Germinal center (tissue), 1 donor: ENCODE measurements at places on chromosomes 12 and 14.

GRCh38 chr12:522692-523378 is 63.1 kb downstream of the B4GALNT3 start:
- DNase-seq: no peak

GRCh38 chr12:2348482-2348852 is 295.7 kb downstream of the CACNA1C start:
- DNase-seq: no peak

- no peak for DNase-seq
Measured at GRCh38 chr14:90168425-90169105, 87.8 kb upstream of the PSMC1 start.

- no peak for DNase-seq
Measured at GRCh38 chr14:24848102-24848790, 201.7 kb downstream of the STXBP6 start.

GRCh38 chr12:82479511-82479910 is 121.2 kb downstream of the METTL25 start:
- DNase-seq: no peak

DNA sequence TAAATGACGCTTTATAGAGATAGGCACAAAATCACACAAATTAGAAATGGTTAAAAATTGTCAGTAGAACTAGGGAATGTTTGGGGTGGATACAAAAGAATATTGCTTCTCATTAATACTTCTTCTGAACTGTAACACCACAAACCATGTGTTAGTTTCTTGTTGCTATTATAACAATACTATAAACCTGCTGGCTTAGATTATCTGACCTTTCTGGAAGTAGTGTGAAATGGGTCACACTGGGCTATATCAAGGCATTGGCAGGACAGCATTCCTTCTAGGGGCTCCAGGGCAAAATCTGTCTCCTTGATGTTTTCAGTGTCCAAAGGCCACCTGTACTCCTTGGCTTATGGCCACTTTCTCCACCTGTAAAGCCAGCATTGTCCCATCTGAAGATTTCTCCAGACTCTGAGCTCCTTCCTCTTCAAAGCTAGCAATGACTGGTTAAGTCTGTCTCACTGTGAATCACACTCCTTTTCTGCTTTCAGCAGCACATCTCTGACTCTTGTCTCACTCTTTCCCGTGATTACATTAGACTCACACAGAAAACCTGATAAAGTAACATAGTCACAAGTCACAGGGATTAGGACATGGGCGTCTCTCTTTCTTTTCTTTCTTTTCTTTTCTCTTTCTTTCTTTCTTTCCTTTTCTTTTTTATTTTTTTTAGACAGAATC is 86.3 kb downstream of the SLC15A4 start:
- DNase-seq: no peak

DNA sequence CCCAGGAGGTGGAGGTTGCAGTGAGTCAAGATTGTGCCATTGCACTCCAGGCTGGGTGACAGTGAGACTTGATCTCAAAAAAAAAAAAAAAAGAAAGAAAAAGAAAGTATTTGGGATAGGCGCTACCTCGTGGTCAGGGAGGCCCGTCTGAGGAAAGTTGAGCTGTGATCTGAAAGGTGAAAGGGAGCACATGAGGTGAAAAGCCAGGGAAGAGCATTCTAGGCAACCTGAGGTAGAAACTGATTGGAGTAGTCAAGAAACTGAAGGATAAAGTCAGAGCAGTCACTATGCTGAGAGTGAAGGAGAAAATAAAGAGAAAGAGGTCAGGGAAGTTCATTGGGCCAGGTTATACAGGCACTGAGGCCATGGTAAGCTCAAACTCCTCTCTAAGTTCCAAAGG is 7.7 kb downstream of the ANAPC5 start:
- DNase-seq: no peak

DNA sequence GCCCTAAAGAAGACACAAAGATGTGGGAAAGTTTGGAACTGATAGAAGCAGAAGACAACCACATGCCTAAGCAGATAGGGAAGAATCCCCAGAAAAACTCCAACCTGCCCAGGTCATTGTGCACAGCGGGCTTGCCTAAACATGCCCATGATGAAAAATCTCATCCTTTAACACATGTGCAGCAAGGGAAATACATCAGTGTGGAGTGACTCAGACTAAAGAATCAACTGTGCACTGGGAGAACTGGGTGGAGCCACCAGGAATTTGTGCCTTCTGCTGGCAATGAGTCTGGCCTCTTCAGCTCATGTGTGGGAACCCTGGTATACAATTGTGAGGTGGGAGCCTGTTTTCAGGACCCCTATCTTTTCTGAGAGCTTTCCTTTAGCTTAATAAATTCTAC is 398.5 kb downstream of the FSCB start:
- DNase-seq: no peak

DNA sequence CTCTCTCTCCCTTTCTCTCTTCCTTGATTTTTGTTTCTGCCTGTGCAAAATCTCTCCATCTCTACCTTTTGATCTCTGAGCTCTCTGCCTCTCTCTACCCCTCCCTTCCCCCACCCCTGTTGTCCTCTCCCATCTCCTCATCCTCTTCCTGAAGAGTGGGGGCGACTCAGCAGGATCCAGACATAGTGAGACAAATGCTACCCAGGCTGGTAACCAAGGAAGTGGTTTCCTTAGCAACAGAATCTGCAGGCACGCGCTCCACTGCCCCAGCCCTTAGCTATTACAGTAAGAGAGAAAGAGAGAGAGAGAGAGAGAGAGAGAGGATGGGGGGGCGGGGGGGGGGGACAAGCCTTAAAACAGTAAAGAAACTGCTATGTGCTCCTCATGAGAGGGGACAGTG is 85.6 kb downstream of the CMKLR1 start:
- no peak for DNase-seq

DNA sequence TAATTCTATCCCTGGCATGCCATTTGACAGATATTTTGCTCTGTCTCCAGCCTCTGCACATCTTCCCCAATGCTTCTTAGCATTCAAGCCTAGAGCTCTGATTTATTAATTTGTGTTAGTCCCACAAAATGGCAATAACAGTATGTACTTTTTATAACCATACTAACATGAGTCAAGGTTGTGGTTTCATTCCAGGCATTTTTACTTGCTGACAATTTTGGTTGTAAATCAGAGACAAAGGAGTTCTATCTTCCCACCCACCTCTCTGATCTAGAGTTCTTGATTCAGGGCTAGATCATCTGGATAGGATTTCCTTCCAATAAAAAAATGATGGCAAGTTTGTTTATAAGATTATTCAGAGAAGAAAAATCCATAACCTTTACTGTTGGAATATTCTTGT is 18.5 kb upstream of the CISTR start:
- DNase-seq: no peak

DNA sequence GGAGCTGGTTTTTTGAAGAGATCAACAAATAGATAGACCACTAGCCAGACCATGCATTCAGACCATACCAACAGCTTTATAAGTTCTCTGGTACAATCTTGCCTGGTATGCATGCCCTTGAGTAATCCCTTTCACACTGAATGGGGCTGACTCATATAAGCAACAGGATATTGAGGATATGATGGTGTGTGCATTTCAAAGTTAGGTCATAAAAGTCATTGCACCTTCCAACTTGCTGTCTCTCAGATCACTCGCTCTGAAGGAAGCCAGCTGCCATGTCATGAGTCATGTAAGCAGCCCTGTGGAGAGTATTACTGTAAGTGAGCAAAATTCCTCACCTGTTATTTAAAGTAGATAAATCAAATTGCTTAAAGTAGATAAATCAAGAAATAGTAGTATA is 45.0 kb upstream of the OR6J1 start:
- no peak for DNase-seq

DNA sequence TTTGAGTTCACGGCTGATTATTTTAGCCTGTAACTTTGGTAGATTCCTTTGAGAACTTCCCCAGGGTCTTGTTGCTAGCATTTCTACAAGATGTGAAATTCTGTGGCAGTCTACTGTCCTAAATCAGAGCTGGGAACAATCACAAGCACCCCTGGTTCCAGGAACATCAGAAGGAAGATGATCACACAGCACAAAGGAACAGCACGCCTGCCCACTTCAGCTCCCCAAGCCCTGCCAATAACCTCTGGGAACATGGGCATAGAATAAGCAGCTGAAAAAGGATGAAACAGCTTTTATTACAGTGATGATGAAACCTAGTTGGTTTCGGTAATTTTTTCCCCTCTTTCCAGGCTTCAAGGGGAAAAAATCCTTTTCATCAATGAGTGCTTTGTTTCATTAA is 12.3 kb downstream of the GPR19 start:
- no peak for DNase-seq

- DNase-seq: no peak
Measured at GRCh38 chr12:3098436-3098835, 21.3 kb downstream of the TSPAN9 start.

GRCh38 chr14:68596701-68597100 is 196.2 kb downstream of the ZFP36L1 start:
- no peak for DNase-seq

DNA sequence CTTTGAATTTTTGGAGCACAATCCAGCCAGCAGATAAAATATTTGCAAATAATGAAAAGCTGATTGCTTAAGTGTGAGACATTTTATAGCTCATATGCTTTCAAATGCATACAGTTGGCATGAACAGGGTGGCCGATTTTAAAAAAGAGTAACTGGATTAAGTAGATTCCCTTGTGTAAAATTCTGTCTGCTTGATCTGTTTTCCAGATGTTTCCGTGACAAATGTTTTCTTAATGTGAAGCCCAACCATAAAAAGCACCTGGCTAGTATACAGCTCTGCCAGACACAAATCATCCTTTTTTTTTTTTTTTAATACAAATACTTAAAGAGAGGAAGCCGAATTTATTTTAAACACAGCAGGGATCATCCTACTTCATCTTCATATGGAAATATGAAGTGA is 440.7 kb downstream of the CCER1 start:
- no peak for DNase-seq

- no peak for DNase-seq
Measured at GRCh38 chr12:53186745-53187144, 6.0 kb upstream of the CSAD start.

- DNase-seq: no peak
Measured at GRCh38 chr12:953776-954175, 4.3 kb upstream of the RAD52 start.

GRCh38 chr14:102056694-102057442 is 30.0 kb downstream of the HSP90AA1 start:
- no peak for DNase-seq

- no peak for DNase-seq
Measured at GRCh38 chr12:91091916-91092715, 19.2 kb downstream of the LUM start.

DNA sequence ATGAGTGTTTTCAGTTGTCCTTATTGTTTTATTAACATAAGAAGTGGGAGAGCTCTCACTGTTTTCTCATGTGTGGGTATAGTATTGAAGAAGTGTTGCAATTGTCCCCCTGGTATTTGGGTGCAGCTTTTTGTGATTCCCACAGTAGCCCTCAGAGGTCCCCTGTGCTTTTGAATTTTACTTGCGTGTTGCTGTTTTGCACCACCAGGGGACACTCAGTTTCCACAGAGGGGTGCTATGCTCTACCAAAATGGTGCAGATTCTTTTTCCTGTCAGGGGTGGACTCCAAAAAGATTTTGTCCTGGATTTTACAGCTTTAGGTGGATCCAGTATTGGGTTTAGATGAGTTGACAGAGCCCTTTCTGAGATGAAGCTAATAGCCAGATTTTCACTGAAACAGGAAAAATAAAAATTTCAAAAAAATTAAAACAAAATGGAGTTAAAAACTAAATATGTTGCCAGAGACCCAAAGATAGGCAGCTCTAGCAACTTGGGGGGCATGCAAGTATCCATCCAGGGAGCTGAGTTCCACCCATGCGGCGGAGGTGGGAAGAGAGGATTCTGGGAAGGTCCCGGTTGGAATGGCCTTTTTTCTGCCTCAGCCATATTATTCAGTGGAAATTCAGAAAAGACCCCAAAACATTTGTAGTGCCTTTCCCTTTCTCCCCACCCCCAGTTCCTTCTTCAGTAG is 50.2 kb downstream of the TTLL5 start:
- DNase-seq: peak; percentile 54

DNA sequence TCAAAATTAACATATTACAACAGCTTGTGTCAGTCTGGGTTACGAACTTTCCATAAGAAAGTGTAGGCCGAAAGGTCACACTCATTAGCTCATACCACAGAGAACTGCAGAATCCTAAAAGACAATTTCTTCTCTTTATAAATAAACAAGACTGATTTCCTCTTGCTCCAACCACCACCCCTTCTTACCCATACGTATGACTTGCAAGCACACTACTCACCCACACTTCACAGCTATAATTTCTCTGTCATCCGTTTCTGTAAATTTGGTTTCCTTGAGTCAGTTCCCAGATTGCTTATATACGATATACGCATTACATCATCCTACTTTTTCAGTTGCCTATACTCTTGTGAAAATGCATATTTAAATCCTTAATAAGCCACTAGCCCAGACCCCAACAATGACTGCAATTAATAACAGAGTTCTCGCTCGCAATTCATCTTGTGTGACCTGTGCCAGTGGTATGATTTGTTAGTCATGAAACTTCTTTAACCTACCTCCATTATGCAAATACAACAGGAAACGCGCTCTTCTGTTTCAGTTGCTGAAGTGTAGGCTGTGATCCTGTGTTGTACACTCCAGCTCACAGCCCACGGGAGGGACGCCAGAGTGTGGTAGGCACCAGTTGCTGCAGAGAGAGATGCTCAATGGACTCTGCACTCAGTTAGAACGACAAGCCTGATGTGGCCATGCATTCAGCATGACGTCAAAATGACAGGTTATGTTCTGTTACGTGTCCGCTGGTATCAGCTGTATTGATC is 417.6 kb downstream of the PDZRN4 start:
- no peak for DNase-seq

GRCh38 chr12:49893753-49894750 is 9.6 kb downstream of the FAIM2 start:
- DNase-seq: no peak

- no peak for DNase-seq
Measured at GRCh38 chr14:100076606-100077005, 11.4 kb downstream of the EVL start.

DNA sequence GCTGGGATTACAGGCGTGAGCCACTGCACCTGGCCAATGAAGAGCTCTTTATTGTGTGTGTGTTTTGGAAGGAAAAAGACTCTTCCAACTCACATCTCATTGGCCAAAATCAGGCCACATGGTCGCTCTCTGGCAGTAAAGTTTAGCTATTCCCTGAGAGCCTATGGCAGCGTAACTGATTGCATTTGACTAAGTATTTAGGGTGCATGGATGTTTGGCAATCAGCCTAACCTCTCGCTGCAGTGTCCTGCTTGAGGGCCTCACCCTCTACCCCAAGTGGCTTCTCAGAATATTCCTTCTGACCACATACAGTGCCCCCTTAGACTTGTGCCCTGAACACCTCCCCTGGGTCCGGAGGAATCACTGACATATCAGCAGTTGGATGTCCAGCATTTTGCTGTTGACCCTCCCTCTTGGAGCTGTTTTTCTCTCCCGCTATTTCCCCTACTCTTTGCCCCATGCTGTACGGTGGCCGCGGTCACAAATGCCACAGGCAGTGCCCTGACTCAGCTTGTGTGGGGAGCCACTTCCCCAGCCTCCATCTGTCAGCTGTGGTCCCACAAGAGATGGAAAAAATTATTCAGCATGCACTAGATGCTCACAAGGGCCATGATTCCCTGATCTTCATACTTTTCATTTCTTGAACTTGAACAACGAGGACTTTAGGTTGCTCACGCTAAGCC is 9.5 kb downstream of the PHETA1 start:
- no peak for DNase-seq

- no peak for DNase-seq
Measured at GRCh38 chr12:107503887-107504885, 181.4 kb upstream of the PWP1 start.

GRCh38 chr12:19533567-19533966 is 94.3 kb downstream of the AEBP2 start:
- DNase-seq: no peak

- DNase-seq: no peak
Measured at GRCh38 chr14:70782361-70782760, 27.0 kb downstream of the MAP3K9 start.
